ENCODE measurements at places on chromosomes 11 and 22. TPM values are rescaled to one million over a fixed set of nuclear protein-coding genes. Genes with fewer than 3 reads are reported as not detected.

Gene OR5P2
- total RNA-seq, result not detected

Gene OVOL1
- total RNA-seq, result not detected

Gene PATE4
- total RNA-seq, result not detected

Gene SDF2L1
- total RNA-seq, result 38.7 TPM

Gene MYBPC3
- total RNA-seq, result 1,049 TPM

Gene OR6T1
- not detected for total RNA-seq

- no peak for DNase-seq
These were observed 2.6 kb upstream of the FTH1 start for GRCh38 chr11:61969838-61970662.

DNA sequence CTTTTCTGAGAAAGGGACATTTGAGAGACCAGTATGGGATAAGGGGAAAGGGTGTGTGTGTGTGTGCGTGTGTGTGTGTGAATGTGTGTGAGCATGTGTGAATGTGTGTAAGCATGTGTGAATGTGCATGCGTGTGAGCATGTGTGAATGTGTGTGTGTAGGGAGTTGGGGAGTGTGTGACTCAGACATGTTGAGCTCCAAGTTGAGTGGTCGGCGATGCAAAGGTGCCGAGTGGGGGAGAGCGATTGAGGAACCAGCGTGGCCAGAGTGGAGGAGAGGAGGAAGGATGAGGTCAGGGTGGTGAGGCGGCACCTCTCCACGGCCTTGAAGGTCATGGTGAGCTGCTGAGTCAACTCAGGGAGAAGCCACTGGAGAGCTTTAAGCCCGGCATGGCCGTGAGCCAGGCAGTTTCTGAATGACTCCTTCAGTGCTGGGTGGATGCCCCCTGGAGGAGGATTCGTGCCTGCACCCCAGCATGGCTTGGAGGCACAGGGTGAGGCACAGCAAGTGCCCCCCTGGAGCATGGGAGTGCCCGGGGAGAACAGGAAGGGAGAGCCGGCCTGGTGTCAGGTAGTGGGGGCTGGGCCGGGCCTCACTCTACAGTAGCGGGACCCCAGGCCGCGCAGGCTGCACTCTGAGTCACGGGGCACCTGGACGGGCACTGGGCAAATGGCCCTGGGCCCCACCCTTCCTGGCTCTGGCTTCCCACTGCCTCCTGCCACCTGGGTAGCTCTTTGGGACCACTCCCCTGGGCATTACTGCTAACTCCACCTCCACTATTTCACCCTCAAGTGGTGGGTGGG lies 8.2 kb upstream of the CCDC88B start:
- DNase-seq, result peak; percentile 88

DNA sequence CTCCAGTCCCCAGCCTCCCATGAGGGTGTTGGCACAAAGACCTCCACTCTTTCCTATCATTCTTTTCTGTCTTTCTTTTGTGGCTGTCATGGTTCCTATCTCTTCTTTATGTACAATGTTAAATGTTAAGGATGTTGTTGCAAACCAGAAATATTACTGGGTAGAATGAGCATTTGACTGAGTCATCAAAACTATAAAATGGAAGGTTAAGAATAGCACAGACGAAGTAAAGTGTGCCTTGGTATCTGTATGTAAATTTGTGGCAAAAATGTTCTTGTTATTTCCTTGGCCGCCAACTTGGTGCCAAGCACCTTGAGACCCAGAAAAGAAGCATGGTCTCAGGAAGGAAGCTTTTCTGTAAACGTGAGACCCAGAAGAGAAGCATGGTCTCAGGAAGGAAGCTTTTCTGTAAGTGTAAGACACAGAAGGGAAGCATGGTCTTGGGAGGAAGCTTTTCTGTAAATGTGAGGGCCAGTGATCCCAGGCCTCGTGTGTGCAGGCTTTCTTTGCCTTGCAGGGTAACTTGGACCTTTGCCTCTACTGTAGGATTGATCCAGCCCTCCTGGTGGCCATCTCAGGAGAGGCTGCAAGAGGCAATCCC lies 6.7 kb upstream of the PKP3 start:
- DNase-seq, result no peak

DNA sequence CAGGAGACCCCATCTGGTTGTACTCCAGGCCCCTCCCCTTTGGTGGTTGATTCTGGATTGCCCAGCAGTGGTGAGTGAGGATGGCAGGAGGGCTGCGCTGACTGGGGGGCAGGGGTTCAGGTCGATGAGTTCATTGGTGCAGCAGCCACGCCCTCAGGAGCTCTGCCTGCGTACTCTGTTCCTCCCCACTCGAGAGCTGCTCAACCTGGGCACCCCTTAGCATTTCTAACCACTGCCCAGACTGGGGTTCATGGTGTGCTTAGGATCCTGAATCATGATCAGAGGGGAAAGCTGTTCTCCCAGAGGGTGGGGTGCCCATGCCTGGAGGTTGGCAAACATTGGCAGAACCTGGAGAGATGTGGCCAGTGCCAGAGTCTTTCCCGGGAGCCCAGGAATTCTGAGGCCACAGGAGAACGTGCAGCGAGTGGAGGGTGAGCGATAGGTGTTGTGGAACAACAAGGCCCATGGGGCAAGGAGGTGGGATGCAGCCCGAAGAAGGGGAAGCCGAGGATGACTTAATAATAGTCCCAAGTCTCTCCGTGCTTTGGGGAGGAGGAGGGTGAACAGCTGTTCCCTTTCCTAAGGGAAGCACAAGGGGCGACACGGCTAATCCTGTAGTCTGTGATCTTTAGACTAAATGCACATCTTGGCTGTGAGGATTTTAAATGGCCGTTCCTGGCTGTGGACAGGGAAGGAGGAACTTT lies 75.5 kb downstream of the SCN3B start:
- no peak for DNase-seq

- DNase-seq, result no peak
These were observed 68.3 kb upstream of the CRYBB3 start for GRCh38 chr22:25131198-25131887.

DNA sequence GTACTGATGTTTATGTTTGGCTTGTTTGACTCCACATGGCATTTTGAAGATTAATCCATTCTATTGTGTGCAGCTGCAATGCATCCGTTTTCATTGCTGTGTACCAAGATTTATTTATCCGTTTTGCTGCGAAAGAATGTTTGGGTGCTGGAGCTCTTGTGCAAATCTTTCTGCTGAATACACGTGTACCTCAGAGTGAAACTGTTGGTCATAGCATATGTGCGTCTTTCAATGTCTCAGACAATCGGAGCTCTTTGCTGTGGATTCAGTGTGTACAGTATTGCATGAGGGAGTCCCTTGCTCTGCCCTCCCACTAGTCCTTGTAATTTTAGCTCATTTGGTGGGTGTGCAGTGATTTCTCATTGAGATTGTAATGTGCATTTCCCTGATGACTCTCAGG lies 545.4 kb downstream of the TBC1D22A start:
- DNase-seq, result no peak

DNA sequence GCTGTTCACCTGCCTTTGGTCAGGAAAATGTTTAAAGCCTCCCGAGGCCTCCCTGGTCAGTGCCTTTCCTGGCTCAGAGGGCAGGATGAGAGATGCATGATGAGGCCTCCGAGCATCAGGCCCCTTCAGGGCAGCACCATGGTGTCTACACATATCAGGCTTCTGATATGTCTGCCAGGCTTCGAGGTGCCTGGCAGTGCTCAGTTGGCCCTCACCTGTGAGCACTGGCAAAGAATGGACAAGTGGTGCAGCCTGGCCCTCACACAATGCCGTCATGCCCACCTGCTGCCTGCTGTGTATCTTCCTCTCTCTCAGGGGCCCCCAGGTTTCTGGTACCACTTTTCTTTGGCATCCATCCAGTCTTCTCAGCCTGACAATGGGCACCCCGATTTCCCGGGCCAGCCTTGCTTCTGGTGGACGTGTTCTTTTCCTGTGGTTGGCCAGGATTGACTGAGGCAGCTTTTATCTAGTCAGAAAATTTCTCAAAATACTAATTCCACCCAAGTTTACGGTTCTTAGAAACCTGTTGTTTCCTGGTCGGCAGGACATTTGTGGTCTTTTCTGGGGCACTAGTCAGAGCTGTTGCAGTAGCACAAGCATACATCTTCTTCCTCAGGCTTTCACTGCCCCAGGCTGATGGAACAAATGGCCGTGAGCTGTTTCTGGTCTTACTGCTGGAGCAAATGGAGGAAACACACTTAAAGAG lies 76.8 kb upstream of the SUSD2 start:
- no peak for DNase-seq

DNA sequence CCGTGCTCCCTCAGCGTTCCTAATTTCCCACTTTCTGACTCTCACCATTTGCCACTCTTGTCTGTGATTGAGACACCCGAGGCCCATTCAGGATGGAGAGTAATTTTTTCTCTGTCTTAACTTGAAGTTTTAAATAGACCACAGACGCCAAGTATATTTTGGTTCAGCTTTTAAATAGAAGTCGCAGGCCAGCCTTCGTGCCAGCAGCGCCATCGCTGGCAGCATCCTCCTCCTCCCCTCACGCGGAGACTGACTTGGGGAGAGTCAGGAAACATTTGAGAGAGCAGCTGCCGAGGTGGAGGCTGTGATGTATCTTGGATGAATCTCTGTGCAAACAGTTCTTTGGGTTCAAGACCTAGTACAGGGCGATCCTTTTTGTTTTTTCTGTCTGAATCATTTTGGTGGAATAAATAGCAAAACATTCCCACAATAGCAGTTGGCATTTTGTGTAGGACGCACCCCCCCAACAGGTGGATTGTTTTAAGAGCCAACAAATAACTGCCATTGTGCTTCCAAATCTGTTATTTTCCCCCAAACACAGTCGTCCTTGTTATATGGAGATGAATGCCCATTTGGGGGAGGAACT lies 889 bp upstream of the DMC1 start:
- DNase-seq, result peak; percentile 36

GRCh38 chr11:59427068-59427382 lies 812 bp upstream of the OR5A2 start:
- no peak for DNase-seq

DNA sequence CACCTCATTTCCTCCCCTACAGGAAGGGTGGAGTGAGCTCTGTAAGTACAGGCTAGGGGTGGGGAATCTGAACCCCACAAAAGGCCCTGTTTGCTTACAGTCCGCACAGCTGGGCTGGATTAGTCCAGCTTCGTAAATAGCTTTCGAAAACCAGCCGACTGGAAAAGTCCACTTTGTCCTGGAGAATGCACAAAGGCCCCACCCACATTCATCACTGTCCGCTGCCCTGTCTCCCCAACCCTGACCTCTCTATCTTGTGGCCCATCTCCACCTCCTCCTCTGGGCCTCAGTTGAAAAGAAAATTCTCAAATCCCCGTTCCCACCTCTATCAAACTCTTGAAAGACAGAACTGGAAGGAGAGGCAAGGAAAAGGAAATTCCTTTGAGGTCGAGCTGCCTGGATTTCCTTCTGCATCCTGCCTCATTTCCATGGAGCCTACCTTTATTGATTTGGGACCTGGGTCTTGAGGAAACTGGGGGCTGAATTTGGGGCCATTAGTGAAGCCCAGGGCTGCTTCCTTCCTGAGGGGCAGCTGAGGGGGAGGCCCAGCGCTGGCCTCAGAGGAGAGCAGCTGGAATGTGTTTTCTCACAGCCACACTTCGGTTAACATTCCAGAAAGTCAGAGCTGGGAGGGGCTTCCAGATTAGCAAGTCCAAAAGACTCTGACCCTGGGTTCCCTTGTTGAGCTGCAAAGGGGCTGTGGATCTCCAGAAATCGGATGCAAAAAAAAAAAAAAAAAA lies 147.6 kb downstream of the FBXO7 start:
- DNase-seq, result peak; percentile 58

GRCh38 chr11:7846003-7846402 lies 49.3 kb upstream of the OR5P2 start:
- no peak for DNase-seq

GRCh38 chr22:25404928-25405816 lies 159.3 kb upstream of the GRK3 start:
- peak; percentile 86 for DNase-seq

DNA sequence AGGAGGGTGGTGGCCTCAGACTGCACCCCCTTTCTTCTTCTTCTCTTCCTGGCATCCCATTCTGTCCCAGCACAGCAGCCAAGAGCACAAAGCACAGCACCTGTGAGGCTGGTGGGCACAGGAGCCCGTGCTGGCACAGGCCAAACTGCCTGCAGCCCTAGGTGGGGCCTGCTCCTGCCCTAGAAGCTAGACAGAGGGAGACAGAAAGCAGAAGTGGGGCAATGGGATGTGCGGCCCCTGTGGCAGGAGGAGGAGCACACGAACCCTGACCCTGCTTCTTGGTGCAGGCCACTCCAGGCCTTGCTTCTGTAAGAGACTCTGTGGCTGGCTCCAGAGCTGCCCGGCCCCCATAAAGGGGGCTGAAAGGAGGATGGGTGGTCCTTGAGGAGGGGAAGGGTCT lies 3.9 kb upstream of the PTS start:
- no peak for DNase-seq

DNA sequence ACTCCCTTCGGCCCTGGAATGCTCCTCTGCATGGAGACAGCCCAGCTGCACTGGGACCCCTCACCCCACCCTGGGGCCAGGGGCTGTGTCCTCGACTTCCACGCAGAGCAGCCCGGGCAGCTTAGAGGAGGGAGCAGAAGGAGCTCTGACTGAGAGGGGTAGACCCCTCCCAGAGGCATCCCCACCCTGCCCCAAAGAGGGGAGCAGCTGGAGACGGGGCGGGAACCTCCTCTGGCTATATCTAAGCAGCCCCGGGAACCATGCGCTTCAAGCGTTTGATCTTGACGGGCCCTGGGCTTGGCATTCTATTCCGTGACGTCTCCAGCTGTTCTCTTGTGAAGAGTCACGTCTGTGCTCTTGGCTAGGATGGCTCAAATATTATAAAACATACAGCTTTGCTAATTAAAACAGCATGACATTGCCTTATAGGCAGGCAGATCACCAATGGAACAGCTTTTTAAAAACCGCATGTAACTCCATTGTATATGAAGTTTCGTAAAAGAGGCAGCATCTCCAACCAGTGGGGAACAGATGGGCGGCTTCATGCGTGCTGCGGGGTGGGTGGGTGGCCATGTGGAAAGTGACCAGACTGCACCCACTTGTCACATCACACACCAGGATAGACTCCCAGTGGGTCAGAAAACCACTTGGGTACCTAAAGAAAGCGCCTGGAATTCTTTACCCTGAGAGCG lies 7.7 kb downstream of the KCNQ1 start:
- no peak for DNase-seq

- no peak for DNase-seq
These were observed 18.3 kb downstream of the SC5D start for GRCh38 chr11:121310908-121311307.

GRCh38 chr11:119406005-119406404 lies 17.0 kb downstream of the THY1 start:
- no peak for DNase-seq

DNA sequence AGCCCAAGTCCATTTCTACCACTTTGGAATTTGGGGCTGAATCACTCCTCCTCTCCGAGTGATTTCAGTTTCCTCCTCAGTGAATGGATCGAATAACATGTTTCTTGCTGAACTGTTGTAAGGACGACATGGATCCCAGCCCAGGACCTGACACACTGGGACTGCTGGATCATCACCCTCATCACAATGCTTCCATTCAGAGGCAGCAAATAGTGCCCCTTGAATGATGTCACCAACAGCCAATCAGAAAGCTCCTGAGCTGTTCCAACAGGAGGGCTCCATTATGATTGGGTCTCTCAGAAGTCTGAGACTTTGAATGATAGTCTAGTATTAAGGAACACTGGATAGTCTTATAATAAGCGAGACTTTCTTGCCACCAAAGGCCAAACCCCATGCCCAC lies 158.9 kb downstream of the MYO18B start:
- DNase-seq, result no peak
